ENCODE measurements at places on chromosomes 7 and 10. TPM values are rescaled to one million over a fixed set of nuclear protein-coding genes. Genes with fewer than 3 reads are reported as not detected.

Gene ZNF467
- total RNA-seq: 6.2 TPM

Gene SPACDR
- 1.5 TPM for total RNA-seq

Gene ASIC3
- total RNA-seq: 2.3 TPM

Gene ZNF107
- 9.6 TPM for total RNA-seq

Gene SEC23IP
- total RNA-seq: 21.2 TPM

Gene TAS2R4
- 1.1 TPM for total RNA-seq

Gene FKBP9
- total RNA-seq: 81.8 TPM

Gene WDR11
- 35.8 TPM for total RNA-seq

Gene CALML3
- 115 TPM for total RNA-seq
